ENCODE measurements at places on chromosomes 2 and 18. TPM values are rescaled to one million over a fixed set of nuclear protein-coding genes. Genes with fewer than 3 reads are reported as not detected.

Gene WNT10A
- total RNA-seq: 1.6 TPM

Gene ASPRV1
- not detected for total RNA-seq

Gene DUSP2
- 25.1 TPM for total RNA-seq

Gene CERKL
- not detected for total RNA-seq

Gene KCNS3
- total RNA-seq: 13.7 TPM

Gene CD226
- total RNA-seq: 16.8 TPM

Gene ASXL3
- 1.00 TPM for total RNA-seq

- no peak for DNase-seq
These were observed 456.9 kb downstream of the BCL11A start for GRCh38 chr2:60096556-60096955.

DNA sequence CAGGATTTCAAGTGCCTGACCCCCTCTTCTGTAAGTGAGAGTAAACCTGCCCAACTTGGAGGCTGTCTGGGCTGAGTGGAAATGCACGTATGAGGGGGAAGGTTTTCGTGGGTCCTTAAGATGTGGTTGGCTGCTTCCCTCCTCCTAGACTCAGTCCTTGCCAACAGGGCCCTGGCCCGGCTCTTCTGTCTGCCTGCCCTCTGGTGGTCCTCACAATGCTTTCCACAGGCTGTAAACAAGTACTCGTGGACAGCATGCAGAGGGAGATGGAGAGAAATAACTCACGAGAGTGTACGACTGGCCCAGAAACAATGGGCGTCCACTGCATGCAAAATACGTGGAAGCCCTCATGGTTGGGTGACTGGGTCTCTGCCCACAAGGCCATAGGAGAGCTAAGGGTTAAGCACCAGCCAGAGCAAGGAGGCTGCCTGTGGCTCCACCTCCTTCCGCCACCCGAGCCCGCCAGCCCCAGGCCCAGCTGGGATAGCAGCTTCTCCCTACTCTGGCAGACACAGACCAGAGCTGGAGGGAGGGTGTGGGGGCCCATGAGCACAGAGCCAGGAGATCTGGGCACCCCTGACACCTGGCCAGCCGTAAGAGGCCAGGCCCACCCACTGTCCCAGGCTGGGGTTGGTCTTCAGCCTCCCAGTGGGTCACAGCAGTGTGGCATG, 17.0 kb upstream of the ARHGEF4 start:
- DNase-seq: no peak

- no peak for DNase-seq
These were observed 16.0 kb downstream of the EVX2 start for GRCh38 chr2:176067589-176068418.

DNA sequence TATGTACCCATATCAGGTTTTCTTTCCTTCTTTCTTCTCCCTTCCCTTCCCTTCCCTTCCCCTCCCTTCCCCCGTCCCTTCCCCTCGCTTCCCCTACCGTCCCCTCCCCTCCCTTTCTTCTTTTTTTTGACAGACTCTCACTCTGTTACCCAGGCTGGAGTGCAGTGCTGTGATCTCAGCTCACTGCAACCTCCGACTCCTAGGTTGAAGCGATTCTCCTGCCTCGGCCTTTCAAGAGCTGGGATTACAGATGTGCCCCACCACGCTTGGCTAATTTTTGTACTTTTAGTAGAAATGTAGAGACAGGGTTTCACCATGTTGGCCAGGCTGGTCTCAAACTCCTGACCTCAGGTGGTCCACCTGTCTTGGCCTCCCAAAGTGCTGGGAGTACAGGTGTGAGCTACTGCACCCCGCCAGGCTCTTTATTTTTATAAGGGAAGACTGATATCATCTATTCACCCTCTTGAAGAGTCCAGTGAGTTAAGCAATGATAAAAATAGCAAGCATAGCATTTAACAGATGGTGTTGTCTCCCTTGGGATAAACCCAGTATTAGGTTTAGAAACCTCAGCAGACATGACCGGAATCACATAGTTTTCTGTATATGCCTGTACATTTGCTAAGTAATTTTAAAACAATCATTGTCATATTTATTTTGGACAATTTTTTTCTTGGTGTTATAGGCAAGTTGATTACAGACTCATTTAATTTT, 888.4 kb downstream of the TRIB2 start:
- no peak for DNase-seq

GRCh38 chr2:15058015-15058720, 425.7 kb downstream of the LRATD1 start:
- no peak for DNase-seq

DNA sequence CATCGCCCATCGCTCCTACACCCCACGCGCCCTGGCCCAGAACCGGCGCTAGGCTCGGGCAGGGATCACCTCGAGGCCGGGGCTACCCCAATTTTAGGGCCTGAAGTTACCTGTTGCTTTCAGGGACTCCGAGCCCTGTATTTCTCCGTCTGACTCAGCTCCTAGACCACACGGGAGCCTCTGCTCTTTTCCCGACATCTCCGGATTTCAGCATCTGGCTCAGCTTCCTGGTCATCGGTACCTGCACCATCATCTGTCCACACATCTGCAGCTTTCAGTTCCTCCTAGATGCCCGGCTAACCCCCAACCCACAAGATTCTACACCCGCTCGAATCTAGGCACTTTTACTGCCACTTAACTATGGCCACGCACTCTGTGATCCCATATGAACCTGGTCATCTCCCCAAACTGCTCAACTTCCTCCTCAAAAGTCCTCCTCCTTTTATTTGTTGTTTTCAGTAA, 12.1 kb upstream of the HMSD start:
- DNase-seq: no peak

- DNase-seq: no peak
These were observed 106.4 kb downstream of the KCNH7 start for GRCh38 chr2:162731917-162732804.

DNA sequence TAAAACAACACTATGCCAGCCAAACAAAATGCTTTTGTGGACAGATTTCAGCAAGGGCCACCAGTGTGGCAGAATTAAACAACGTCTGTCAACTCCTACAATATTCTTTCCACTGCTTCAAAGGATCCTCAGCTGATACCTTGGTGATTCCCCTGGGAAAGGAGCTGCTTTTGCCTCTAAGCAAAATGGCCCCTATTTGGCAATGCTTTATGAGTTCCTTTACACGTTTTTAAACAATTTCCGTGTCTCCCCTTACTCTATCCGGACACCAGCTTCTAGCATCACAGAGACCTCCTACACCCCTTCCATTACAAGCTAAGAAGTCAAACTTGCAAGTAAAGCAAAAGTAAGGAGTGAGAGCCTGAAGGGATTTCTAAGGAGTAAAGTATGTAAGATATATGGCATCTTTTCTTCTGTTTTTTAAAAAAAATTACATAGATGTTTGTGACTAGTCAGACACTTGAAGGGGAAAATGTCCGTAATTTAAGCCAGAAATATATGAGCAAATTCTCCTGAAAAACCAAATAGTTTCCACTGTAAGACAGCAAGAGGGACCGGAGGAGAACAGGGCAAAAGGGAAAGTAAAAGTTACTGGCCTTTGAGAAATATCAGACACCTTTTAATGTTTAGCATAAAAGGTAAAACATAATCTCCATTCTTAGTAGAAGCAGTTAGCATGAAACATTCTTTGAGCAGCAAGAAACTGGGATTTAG, 1.9 kb downstream of the SOS1 start:
- no peak for DNase-seq

DNA sequence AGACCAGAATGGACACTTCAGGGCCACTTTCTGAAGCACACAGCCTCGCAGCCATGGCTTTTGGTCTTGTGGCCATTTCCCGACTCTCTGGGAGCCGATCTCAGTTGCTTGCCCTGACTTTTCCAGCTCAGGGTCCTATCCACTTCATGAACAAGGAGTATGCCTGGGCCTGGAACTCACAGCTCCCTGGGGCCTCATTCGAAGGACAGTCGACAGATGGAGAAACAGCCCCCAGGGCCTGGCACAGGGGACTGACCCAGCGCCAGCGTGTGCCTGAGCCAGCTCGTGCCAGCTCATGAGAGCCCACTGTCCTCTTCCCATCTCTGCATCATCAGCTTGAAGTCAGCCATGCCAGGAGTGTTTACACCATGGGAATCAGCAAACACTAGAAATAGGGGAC, 134.6 kb upstream of the GPC1 start:
- no peak for DNase-seq

- no peak for DNase-seq
These were observed 72.6 kb downstream of the LRRC30 start for GRCh38 chr18:7303316-7304060.

DNA sequence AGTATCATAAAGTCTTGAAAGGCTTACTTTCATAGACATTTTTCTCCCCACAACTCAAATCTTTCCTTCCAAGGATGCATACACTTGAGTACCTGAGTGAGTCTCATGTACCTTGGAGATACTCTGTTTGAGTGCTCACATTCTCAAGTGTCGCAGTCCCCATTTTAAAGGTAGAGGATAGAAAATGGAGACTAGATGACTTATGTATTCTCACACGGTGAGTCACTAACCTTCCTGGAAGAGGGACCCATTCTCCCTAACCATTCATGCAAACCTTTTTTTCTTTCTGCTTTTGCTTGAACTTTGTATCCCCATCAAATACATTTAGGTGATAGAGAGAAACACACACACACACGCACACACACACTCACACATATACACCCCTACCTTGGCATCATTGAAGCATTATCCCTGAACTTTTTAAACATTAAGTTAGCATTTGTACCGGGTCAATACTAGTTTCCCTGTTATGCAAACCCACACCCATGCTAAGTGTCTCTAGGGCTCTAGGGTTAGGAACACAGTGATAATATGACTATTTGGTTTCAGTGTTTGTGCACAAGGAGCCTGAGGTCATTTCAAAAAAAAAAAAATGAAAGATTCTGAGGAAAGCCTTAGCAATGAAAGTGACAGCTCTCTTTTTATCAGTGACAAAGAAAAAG, 236.2 kb downstream of the IKZF2 start:
- DNase-seq: no peak

DNA sequence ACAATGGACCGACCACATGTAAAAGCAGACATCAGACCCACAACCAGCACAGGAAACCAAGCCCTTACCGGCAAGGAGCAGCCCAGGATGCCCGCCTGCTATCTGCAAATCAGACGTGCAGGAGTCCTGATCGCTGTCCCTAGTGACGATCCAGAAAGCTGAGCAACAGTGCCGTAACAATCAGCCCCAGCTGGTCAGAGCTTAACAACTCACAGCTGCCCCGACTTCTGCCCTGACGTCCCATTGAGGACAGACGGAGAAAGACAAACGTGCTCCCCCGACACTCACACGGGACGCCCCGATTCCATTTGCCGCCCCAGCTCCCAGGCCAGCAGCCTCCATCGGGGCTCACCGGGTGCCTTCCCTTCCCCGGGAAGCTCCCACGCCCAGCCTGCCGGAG, 39.8 kb upstream of the PXDN start:
- DNase-seq: no peak

DNA sequence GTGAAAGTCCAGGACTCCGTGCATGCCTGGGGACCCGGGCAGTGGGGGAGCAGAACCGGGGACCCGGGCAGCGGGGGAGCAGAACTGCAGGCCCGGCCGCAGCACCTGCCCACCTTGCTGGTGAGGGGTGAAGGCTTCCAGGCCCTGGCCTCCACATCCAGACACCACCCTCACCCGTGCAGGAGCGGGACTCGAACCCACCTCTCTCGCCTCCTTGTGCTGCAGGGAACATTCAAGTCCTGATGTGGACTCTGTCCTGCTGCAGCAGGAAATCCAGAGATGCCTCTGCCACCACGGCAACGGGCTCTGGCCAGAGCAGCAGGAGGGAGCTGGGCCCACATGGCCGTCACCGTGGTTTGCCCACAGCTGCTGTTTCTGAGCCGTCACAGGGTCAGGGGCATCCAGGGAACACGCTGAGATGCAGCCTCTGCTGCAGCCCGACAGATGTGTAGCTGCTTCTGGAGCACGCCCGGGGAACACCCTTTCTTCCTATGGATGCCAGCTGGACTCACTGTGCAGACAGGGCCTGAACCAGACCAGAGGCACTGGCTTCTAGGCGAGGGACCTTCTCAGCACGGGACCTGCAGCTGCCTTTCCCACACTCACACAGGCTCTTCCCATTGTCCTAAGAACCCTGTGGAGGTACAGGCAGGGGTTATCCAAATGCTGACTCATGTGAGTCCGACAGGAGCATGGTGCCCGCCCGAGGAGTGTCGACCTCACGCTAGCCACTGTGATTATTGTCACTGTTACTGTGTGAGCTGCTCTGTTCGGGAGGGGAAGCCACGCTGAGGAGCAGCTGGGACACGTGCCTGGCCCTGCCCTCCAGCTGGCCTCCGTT, 89.2 kb upstream of the CTDP1 start:
- DNase-seq: no peak

GRCh38 chr18:23539911-23540525, 36.7 kb downstream of the RMC1 start:
- no peak for DNase-seq

DNA sequence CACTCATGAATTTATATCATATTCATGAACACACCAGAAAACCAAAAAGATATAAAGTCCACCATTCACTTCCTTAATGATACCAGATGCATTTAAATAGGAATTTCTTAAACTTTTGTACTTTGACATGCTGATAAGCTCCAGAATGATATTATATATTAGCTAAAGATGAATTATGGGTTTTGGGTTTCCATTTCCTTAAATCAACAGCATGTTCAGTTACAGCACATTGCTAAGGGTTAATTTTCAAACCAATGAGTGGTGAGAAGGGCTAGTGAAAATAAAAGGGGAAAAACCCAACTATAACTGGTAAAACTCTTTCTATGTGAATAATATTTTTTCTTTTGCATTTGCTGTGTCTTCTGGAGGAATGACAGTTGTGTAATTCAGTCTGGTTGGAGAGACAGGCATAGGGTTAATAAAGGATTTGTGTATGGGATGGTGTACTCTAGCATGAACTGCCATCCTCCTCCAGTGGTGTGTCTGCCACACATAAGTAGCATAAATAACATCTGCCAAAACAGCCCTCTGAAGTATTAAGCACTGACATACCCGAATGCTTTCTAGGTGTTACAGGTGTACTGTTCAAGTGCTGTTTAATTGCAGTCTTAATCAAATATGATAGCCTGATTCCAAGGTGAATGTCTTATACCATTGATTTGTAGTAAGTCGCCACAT, 19.3 kb upstream of the CPS1 start:
- no peak for DNase-seq

GRCh38 chr18:1062588-1062987, 157.9 kb downstream of the ADCYAP1 start:
- no peak for DNase-seq

- DNase-seq: peak; percentile 63
These were observed 20.7 kb downstream of the FOSL2 start for GRCh38 chr2:28413152-28413898.

DNA sequence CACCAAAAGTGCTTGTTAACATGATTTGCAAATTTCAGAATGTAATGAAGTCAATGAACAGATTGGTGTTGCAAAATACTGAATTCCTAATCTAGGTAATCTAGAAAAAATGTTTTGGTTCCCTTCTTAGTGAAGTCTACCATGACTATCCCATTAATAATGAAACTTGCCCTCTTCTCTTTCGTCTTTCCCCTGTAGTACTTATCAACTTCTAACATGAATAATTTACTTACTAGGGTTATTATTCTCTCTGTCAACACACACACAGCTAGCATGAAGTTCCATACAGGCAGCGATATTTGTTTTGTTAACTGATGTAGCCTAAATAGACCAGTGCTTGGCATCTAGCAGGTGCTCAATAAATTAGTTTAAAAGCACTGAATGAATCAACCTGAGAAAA, 160.2 kb downstream of the NCK2 start:
- DNase-seq: no peak

GRCh38 chr2:118197011-118197675, 108.9 kb downstream of the INSIG2 start:
- no peak for DNase-seq
